ENCODE measurements at places on chromosomes 3 and 15.

DNA sequence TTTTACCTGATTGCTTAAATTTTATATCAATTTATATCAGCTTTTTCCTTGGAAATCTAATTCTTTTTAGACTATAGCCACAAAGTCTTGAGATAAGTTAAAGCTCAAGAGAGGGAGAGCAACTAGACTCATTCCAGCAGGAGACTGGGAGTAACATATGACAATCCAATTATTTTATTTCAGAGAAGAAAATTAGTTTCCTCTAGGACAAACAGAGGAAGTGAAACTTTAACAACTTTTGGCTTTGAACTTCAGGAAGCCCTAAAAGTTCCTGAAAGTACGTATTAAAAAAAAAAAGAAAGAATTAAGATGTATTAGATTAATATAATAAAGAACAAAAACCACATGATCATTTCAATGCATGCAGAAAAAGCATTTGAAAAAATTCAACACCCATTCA is 13.9 kb upstream of the UBE2E2 start:
- DNase-seq: no peak

- no peak for DNase-seq
These were observed 43.9 kb upstream of the SMAD3 start for GRCh38 chr15:67021455-67021854.

DNA sequence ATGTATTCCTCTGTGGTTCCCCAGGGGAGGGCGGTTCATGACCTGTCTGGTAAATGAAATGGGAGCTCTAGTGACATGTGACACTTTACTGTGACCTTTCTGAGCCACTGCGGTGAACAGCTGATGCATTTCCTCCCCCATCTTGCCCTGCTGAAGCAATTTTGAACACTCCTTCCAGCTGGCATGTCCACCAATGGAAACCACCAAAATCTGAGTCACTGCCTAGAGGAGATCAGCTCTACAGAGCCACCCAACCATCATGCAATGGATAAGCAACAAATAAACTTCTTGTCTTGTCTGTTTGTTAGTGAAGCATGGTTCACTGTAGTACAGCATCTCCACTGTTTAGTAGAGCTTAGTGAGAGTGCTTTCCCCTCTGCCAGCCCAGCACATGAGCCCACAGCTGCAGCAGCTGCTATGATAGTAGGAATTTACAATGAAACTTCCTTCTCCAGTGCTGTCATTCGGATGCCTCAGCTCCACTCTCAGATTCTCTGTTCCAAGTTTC is 479.4 kb downstream of the NTRK3 start:
- DNase-seq: peak; percentile 80

DNA sequence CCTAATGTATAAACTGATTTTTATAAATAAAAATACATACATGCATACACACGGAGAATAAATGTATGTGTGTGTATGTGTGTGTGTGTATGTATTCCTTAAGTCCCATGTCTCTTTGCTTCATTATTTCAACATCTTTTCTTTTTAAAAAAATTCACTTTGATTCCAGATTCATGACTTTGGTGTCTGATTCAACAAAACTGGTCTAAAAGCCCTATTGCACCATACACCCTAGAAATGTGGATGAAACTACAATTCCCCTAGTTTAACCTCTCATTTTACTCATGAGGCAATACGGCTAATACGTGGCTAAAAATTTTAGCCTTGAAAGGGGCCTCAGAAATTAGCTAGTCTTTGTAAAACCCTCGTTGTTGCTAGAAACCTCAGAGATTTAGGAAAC is 228.1 kb downstream of the ADAMTS9 start:
- no peak for DNase-seq

GRCh38 chr15:71187078-71187477 is 71.8 kb downstream of the THSD4 start:
- no peak for DNase-seq

- DNase-seq: no peak
These were observed 3.2 kb downstream of the TRANK1 start for GRCh38 chr3:36941658-36942057.

GRCh38 chr3:168161696-168162095 is 66.0 kb upstream of the GOLIM4 start:
- no peak for DNase-seq

GRCh38 chr15:100711516-100712021 is 109.2 kb downstream of the ASB7 start:
- no peak for DNase-seq
